A673 (cell line): ENCODE measurements at places on chromosomes 5 and 9.
A peak's percentile ranks its signal among the peaks of the same experiment; 100 is the strongest.

- DNase-seq: no peak
Observed at GRCh38 chr9:36193023-36193422, 2.3 kb downstream of the CLTA start.

DNA sequence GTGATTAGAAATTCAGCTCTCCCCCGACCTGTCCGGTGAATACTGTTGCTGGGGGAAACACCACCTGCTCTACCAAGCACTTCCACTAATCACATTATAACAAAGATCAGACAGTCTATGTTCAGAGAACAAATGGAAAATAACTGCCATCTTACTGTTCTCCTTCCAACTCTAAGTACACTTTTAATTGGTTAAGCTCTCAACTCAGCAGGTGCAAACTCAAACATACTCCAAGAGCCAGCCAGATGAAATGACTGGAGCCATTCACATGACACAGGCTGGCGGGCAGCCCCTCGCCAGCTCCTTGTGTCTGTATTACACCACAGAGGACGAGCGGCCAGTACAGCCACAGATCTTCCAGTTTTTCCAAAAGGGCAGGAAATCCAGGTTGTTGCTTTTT, 16.1 kb downstream of the LIFR start:
- DNase-seq: no peak

GRCh38 chr5:141430332-141431113, at the start of gene PCDHGA12:
TSS of gene PCDHGA12 (plus strand) at chr5:141430507. CDS start at chr5:141430760, 253 bp downstream.
- peak; percentile 7 for DNase-seq

DNA sequence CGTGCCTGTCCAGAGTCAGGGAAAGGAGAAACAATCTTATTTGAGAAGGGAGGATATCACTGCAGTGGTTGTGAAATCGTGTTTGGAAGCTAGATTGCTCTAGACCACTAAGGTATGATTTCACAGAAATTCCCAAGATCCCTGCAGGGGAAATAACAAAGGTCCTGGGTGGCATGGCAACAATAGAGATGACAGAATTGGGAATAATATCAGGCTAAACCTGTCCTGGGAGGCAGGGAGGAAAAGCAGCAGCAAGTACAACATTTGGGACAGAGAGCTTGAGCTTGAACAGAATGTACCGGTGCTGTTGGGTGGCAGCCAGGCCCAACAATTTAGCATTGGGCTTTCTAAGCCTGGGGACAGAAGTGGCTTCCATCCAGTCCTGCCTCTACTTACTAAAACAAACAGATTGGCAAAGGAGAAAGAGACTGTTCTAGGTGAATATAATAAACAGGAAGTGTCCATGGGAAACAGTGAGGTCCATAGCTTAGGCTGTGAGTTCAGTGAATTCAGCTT, 17.0 kb upstream of the ARHGAP26 start:
- no peak for DNase-seq

DNA sequence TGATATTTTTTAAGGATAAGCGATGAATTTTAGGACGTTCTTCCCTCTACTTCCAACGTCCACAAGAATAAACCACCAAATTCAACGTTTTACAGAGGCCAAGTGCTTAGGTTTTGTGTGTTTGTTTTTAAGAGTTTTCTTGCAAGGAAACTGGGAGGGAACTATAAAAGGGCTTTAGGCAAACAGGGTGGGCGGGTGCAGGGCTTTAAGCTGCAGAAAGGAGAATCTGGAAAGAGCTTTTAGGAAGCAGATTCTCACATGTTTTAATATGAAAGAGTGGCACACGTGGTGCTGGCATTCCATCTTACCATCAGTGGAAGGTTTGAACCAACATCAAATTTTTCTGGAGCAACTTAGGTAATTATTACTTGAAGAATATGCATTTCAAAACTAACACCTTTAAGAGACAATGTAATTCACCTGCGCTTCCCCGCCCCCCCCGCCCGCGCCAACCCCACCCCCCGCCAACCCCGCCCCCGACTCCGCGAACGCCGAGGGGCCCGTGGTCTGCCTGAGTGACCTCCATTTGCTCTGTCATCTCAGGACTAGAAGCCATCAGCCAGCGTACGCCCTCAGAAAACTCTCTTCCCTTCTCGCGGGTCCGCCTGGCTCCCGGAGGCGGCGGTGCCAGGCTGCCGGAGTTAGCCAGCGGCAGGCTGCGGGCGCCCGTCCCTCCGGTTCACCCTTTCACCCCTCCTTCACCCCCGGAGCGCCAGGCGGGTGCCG, 911 bp upstream of the PIK3R1 start:
- DNase-seq: peak; percentile 38

DNA sequence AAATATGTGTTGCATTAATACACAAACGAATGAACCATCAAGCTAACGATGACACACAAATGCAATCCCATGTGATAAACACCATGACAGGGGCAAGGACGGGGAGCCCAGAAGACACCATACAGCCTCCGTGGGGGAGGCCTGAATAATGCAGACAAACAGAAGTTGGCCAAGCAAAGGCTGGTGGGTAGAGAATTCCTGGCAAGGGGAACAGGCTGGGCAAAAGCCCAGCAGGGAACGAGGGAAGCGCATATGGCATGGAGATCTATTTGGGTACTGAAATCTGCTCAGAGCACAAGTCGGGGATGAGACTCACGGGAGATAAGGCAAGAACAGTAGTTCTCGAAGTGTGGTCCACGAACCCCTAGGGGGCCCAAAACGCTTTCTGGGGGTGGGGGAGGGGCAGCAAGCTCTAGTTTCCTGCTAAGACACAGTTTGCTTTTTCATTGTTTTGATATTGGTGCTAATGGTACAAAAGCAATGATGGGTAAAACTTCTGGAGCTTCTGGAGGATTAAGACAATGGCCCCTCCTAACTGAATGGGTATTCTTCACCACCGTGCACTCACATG, 42.9 kb upstream of the FBXW11 start:
- peak; percentile 15 for DNase-seq

GRCh38 chr5:154288145-154288544, 97.6 kb downstream of the GALNT10 start:
- no peak for DNase-seq

DNA sequence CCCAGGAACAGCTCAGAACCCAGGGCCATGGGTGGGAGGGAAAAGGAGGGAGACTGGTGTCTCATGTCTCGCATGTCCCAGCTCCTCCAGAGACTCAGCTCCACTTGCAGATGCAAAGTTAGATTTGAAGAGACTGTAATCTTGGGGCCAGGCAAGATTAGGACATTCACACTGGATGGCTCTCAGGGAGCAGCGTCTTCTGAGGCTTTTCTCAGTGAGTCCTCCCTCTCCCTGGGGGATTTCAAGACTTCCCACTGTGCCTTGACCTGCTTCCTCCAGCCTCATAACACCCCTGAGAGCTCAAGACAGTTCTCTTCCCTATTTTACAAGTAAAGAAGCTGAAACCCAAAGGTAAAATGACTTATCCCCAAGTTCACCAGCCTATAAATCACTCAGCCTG, 10.5 kb upstream of the TCOF1 start:
- DNase-seq: no peak

DNA sequence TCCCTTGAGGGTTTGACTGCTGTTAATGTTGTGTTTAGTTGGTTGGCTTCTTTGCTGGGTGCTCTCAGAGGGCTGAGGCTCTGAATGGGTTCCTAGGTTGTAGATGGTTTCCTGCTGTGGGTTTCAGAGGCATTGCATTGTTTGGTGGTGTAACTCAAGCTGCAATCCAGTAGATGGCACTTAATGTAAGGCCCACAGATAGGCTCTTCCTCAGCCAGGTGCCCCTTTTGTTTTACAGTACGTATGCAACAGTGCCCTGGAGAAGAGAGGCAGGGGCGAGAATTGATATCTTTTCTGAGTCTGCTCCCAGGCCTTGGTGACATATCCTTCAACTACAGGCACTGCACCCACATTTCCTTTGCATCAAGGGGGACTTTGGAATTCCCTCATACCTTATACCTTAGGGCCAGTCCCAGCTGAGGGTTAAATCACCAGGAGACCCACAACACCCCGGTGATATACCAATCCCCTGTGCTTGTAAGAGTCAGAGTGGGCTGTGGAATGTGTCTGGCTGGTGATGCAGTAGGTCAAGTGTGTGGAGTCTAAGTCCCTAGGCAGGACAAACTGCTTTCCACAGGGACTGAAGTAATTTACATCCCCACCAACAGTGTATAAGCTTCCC, 7.0 kb upstream of the UGT3A2 start:
- peak; percentile 87 for DNase-seq

DNA sequence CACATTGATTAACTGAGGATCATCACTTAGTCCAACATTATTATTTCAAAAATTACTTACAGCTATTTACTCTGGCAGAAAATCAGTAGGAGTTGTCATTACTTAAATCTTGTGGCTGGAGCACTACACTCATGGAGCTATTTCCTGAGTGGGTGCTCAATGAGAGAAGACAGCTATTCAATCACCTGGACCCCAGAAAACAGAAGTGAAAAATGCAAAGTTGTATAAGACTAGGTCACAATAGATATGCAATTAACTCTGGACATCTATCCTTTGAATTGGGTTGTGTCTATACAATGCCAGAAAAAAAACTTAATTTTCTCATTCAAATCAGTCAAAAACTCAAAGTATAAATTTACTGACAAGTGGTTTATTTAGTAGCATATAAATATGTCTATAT, 340.9 kb downstream of the EFNA5 start:
- DNase-seq: no peak

DNA sequence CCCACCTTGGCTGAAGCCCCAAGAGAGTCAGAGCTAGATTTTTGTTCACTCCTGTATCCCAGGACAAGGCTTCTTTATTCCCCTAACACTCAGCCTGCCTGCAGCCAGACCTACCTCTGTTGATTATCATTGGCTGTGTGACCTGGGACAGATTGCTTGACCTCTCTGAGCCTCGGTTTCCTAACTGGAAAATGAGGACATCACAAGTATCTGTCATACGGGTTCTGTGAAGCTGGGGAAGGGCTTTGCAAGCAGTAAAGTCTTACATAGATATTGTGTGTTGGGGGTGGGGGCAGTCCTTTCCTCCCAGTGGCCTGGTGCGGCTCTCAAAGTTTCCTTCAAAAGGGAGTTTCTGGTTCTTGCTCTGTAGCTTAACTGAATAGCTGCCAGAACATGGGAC, 2.5 kb upstream of the NEK6 start:
- DNase-seq: no peak

DNA sequence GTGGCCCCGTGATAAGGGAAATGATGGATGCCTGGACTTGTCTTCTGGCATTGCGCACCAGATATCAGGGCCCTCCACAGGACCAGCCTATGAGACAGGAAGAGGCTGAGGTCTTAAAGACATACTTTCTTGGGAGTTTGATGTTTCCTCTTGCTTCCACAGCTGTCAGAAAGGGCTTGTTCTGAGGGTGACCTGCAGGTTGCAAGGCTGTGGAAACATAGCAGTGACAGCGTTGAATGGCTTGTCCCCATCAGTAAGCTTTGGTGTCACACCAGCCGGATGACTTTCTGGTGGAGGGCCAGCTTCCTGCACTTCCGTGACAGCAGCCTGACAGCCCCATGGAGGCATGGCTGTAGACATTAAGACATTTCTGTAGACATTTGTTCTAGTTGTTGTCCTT, 143.2 kb downstream of the C9orf152 start:
- DNase-seq: no peak
